AG09309 (cell line): ENCODE measurements at places on chromosomes 1 and 21.
A peak's percentile ranks its signal among the peaks of the same experiment; 100 is the strongest.

GRCh38 chr1:169487133-169487532, 1.4 kb upstream of the SLC19A2 start:
- DNase-seq, result no peak

DNA sequence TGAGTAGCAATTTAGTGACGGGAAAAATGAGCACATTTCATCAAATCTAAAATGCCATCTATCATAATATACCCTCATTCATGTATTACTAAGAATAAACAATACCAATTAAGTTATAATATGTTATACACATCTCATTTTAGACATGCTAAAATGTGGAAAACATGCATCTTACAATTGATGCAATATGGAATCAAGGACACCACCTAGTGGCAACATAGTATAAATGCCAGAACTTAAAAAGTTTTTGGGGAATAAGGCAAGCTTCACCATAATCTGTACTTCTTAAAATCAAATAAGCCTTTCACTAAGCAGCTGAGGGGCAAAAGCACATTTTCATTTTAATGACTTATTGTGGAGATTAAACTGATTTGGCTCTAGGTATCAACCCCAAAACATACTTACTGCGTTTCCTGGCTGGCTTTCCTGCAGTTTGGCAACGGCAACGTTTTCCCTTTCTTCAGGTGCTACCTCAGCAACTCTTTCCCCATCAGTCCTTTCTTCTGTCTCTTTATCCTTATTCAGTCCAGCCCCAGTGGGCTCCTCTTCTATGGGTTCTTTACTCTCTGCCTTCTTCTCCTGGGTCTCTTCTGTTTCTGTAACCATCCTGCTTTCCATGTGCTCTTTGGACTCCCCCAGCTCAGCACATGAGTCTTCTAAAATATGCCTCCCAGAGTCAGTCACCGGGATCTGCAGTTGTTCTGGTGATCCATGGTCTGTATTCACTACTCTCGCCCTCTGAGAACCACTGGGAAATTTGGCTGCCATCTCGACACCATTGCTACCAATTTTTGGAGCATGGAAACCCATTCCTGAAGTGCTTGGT, 11.4 kb downstream of the SDE2 start:
- no peak for DNase-seq

GRCh38 chr1:115722221-115722620, 46.3 kb downstream of the CASQ2 start:
- no peak for DNase-seq

- DNase-seq, result no peak
Measured at GRCh38 chr1:66381621-66382275, 152.2 kb upstream of the SGIP1 start.

GRCh38 chr1:93958032-93958725, 48.9 kb upstream of the GCLM start:
- DNase-seq, result no peak

GRCh38 chr1:236070753-236071152, 5.9 kb upstream of the NID1 start:
- DNase-seq, result no peak

- no peak for DNase-seq
Measured at GRCh38 chr1:63987628-63988024, 213.8 kb downstream of the ROR1 start.

GRCh38 chr1:116902027-116902426, 7.7 kb upstream of the PTGFRN start:
- DNase-seq, result no peak

- no peak for DNase-seq
Measured at GRCh38 chr1:40038697-40039096, 1.8 kb upstream of the CAP1 start.

- DNase-seq, result no peak
Measured at GRCh38 chr1:22329148-22329515, 122.5 kb upstream of the ZBTB40 start.

GRCh38 chr1:208159555-208160258, 84.5 kb downstream of the PLXNA2 start:
- DNase-seq, result peak; percentile 52

GRCh38 chr21:26918323-26919079, 48.4 kb downstream of the ADAMTS5 start:
- DNase-seq, result peak; percentile 25

DNA sequence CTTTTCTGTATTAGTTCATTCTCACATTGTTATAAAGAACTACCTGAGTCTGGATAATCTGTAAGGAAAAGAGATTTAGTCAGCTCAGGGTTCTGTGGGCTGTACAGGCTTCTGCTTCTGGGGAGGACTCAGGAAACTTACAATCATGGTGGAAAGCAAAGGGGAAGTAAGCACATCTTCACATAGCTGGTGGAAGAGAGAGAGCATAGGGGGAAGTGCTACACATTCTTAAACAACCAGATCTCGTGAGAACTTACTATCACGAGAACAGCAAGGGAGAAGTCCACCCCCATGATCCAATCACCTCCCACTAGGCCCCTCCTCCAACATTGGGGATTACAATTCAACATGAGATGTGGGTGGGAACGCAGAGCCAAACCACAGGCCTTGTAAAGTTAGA, 37.9 kb upstream of the AHCTF1 start:
- DNase-seq, result no peak

- DNase-seq, result peak; percentile 75
Measured at GRCh38 chr1:19435181-19435580, 50.2 kb downstream of the CAPZB start.

DNA sequence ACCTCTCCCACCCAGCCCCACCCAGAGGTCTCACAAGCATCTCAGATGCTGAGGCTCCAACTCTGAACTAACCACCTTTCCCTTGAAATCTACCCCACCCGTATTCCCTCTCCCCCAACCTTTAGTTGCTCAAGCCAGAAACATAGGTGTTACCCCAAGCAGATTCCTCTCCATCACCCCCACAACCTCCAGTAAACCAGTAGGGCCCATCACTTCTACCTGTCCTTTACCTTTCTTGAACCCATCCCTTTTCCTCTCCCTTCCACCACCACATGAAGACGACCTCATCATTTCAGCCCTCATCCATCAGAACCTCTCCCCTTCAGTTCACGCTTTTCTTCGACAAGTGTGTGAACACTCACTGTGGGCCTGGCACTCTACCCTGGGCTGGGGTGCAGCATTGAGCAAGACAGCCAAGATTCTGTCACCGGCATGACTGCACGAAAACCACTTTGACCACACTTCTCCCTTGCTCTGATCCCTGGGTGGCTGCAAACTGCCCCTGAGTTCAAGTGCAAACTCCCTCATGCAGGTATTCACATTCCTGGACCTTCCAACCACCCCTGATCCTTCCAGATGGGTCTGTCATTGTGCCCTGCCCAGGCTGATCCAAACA, 65.5 kb upstream of the LAPTM5 start:
- no peak for DNase-seq

- no peak for DNase-seq
Measured at GRCh38 chr1:36217670-36218069, 6.6 kb upstream of the THRAP3 start.

DNA sequence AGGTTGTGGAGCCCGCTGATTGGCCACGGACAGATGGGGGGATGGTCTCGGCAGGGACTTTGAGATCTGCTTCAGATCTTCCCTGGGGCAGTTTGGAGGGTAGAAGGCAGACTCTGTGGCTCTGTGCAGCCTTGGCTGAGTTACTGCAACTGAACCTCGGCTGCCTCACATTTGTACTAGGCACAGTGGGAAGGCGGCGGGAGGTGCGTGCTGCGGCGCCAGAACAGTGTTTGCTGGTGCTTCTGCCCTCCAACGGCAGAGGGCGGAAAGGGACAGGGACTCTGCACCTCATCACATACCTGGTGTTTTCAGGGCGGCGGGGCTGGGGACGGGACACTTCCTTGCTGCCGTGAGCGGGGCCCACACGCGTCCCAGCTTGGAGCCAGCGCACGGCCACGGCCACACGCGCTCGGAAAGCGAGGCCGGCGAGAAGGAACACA, 26.2 kb downstream of the SLC66A1 start:
- no peak for DNase-seq

- no peak for DNase-seq
Measured at GRCh38 chr1:244011786-244012185, 39.3 kb upstream of the ZBTB18 start.

GRCh38 chr1:30419831-30420230, 303.6 kb downstream of the MATN1 start:
- DNase-seq, result no peak

GRCh38 chr1:197732187-197732586, 43.1 kb downstream of the DENND1B start:
- no peak for DNase-seq

DNA sequence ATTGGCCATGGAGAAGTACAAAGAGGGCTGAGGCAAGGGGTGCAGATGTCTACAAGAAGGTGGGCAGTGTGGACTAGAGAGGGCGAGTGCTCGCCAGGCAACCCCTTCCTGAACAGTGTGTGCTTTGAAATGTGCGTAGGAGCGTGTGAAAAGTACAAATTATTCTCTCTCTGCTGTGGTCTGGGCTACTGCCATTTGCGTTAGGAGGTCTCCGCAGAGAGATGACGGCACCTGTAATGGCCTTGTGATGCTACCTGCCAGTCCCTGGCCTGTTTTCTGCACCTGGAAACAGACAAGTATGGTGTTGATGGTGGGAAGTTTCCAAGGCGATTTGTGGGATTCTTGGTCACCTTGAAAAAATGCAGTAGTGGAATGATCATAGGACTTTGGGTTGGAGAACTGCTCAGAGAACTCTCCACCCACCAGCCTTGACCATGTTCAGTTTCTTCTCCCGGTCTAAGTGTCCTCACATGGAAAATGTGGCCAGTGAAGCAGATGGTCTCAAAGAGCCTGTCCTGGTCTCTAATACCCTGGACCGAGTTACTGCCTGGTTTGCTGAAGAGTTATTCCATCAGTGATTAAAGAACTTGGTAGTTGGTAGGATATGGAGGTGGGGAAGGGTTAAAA, 74.5 kb downstream of the MRPS6 start:
- no peak for DNase-seq

DNA sequence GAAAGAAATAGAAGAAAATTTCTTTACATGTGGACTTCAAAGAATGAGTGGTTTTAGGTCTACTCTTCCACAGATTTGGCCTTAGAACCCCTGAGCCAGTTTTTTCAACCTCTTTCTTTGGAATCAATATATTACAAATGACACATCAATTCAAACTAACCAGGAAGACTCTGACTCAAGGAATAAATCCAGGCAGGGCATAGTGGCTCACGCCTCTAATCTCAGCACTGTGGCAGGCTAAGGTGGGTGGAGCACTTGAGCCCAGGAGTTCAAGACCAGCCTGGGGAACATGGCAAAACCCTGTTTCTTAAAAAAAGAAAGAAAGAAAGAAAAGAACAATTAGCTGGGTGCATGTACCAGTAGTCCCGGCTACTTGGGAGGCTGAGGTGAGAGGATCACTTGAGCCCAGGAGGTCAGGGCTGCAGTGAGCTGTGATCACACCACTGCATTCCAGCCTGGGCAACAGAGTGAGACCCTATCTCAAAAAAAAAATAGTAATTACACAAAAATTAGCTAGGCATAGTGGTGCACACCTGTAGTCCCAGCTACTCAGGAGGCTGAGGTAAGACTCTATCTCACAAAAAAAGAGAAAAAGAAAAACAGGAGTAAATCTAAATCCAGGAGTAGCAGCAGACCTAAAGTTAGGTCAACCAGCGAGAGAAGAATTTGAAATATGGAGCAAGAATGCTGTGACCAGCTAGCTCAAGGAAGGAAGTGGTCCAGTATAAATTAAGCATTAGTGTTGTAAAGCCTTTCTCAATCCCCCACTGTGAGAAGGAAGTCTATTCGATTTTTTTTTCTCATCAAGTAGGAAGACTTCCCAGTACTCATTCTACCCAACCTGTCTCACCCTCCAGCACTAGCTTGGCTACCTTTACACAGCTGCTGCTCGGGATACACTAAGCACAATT, 1.9 kb downstream of the SORT1 start:
- DNase-seq, result no peak

- DNase-seq, result no peak
Measured at GRCh38 chr1:155174324-155175280, 953 bp downstream of the TRIM46 start.

- DNase-seq, result no peak
Measured at GRCh38 chr1:89035080-89035479, 12.4 kb upstream of the GBP3 start.

DNA sequence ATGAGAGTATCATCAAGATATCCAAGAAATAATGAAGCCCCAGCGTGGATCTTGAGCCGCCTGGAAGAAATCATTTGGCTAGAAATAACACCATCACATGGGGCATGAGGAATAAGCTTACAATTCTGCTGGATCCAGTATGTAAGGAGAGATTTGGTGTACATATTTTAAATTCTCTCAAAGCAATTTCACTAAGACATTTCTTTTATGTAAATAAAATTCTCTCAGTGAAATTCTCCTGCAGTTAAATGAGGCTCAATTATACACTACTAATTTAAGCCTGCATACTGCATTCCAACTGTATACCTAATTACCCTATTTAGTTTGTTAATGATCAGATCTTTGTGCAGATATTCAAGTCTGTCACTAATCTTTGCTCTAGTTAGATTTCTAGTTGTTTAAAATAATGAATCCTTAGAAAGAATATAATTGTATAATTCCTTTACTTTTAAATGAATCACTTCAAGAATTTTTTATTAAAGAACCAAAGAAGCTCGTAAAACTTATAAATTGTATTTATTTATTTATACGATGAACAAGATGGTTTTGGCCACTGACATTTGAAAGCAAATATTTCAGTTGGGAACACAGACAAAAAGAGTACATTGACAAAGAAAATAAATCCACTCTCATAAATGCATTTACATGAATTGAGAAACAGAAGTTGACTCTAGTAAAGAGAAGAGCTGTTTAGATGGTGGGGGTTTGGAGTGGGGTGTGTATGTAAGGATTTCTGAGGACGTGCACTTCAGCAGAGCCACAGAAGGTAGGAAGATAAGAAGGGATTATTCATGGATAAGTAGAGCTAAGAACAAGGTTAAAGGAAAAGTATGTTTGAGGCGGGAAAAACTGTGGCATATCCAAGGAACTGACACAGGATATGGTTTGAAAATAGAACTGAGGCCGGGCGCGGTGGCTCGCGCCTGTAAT, 466.8 kb downstream of the DSCAM start:
- DNase-seq, result no peak

DNA sequence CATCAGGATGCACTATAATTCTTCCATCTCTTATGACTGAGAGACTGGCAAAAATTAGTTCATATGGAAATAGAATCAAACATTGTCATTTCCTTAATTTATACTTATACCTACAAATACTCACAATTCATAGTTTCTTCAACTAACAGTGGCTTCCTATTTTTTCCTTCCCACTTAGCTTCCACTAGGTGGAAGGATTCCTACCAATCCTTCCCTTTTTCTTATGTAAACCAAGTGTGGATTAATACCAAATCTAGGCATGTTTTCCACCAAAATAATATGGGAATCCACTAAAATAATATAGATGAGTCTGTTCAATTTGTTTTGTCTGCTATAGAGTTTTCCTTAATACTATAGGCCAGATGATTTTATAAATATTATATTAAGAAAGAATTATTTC, 1537.1 kb downstream of the PLA2G4A start:
- DNase-seq, result no peak

DNA sequence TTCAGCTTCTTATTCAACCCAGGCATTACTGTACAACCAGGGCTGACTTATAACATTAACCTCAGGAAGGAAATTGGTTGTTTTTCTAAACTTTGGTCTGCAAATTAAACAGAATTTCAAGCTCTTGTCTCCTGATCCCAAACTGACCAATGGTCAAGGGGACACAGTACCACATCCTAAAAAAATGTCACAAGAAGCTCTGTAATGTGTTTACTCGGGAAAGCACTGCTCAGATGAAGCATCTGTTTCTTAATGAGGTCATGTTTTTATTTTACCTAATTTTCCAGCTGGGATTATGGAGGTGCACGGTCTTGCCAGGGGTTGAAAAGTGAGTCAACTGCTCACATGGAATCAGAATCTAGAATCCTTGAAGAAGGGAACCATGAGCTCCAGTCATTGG, 18.7 kb downstream of the ADAMTS5 start:
- DNase-seq, result no peak
